NCI-H774 (cell line): ENCODE measurements at places on chromosomes 4 and X.

GRCh38 chr4:172105918-172106317 lies 292.7 kb downstream of the GALNTL6 start:
- no peak for DNase-seq

DNA sequence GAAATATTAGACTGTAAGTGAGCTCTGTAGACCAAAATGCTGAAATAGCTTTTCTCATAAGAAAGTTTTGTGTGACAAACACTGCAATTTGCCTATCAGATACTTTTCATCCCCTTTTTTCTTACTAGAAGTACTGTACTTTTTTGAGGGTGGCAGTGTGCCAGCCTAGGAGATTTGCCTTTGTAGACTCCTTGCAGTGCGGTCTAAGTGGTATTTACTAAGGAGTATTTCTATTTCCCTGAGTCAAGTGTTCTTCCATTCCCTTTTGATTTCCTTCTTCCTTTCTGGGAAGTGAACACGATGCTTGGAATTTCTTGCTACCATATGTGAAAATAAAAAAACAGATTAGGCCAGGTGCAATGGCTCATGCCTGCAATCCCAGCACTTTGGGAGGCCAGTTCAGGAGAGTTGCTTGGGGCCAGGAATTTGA lies 34.6 kb downstream of the PDLIM5 start:
- DNase-seq = no peak

GRCh38 chrX:136228839-136229207 lies 22.4 kb downstream of the MAP7D3 start:
- DNase-seq = no peak

- no peak for DNase-seq
Observed at GRCh38 chrX:122113896-122114295, 1066.5 kb downstream of the GLUD2 start.

DNA sequence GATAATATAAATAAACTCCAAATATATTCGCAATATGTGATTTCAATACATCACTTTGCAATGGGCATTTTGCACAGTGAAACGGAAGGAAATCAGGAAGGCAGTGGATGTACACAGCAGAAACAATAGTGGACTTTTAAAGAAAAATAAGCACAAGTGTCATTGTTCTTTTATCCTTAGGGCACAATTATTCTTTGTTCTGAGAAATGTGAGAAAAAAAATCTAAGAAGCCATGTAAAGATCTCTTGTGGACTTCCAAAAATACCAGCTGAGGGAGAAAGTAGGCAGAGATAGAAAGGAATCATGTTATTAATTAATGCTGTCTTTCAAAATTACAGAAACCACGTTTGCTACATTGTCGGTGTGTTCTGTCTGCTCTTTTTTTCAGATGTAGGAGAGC lies 17.6 kb upstream of the PRRG1 start:
- DNase-seq = no peak

GRCh38 chrX:56762707-56763555 lies 33.9 kb downstream of the NBDY start:
- DNase-seq = no peak

- no peak for DNase-seq
Observed at GRCh38 chr4:149638073-149638472, 177.6 kb downstream of the IQCM start.

GRCh38 chr4:663438-664428 lies 10.3 kb downstream of the ATP5ME start:
- peak; percentile 46 for DNase-seq

DNA sequence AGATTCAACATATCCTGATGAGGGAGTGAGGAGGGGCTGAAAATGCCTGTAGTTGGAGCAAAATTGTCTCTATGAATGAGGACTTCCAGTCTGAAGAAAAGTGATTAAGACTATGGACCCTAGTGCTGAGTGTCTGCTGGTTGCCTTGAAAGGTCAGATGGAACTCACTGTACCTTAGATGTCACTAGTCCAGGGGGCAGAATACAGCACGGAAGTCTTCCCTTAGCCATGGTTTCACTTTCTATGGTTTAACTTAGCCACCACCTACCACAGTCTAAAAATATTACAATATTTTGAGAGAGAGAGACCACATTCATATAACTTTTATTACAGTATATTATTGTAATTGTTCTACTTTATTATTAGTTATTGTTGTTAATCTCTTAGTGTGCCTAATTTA lies 223.1 kb downstream of the FMR1NB start:
- no peak for DNase-seq

- DNase-seq = no peak
Observed at GRCh38 chr4:1471443-1472147, 65.4 kb upstream of the NKX1-1 start.

GRCh38 chrX:18575744-18576143 lies 96.2 kb downstream of the RS1 start:
- DNase-seq = no peak

GRCh38 chr4:125986307-125986706 lies 671.6 kb downstream of the FAT4 start:
- no peak for DNase-seq

GRCh38 chrX:14125462-14125861 lies 95.8 kb upstream of the GEMIN8 start:
- DNase-seq = no peak

GRCh38 chr4:36255577-36255976 lies 11.3 kb upstream of the ARAP2 start:
- no peak for DNase-seq

DNA sequence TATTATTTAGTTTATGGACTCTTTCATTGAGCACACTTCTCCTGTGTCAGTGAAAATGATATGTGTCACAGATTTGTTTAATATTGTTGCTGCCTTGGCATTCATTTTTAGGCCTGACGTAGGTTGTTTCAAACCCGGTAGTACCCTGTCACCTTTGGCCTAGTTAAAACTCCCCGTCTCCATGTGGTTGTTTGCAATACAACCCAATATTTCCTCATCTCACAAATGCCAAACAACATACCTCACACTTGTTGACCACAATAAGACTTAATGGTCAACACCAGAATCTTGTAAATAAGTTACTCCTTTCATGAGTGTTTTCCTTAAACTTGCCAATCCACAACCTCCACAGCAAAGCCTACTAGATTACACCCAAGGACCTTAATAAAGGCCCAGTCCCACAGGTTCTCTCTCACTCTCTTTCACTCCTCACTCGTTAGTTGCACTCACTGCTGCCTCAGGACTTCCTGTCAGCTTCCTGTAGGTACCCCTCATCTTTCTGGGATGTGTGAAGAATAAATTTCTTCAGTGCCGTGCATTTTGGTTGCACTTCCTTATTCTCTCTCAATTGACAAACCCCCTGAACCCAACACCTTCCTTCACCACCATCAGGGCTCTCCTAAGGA lies 31.3 kb downstream of the IL13RA2 start:
- no peak for DNase-seq

DNA sequence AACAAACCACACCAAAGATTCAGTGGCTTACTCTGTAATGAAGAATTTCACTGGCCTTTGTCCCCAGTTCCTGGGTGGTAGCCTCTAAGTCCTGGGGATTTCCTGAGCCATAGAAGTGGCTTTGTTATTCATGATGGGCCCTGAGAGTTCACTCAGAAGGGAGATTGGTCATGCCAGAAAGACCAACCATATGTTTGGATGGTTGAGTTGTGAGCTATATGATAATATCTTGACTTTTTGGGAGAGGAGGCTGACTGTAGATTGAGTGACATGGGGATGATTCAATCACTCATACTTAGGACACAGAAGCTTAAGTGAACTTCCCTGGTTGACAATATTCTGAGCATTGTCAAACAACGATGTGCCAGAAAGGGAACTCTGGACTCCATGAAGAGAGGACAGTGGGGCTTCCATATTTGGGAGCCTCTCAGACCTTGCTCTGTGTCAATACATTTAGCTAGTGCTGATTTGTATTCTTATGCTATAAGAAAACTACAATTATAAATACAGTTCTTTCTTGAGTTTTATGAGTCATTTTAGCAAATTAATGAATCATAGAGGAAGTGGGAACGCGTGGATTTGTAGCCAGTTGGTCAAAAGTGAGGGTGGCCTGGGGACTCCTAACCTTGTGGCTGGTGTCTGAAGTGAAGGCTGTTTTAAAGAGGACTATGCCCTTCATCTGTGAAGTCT lies 392.0 kb downstream of the GBA3 start:
- no peak for DNase-seq

- no peak for DNase-seq
Observed at GRCh38 chrX:148498067-148498466, 2.4 kb upstream of the AFF2 start.

- no peak for DNase-seq
Observed at GRCh38 chrX:23871905-23872546, 35.7 kb downstream of the APOO start.

DNA sequence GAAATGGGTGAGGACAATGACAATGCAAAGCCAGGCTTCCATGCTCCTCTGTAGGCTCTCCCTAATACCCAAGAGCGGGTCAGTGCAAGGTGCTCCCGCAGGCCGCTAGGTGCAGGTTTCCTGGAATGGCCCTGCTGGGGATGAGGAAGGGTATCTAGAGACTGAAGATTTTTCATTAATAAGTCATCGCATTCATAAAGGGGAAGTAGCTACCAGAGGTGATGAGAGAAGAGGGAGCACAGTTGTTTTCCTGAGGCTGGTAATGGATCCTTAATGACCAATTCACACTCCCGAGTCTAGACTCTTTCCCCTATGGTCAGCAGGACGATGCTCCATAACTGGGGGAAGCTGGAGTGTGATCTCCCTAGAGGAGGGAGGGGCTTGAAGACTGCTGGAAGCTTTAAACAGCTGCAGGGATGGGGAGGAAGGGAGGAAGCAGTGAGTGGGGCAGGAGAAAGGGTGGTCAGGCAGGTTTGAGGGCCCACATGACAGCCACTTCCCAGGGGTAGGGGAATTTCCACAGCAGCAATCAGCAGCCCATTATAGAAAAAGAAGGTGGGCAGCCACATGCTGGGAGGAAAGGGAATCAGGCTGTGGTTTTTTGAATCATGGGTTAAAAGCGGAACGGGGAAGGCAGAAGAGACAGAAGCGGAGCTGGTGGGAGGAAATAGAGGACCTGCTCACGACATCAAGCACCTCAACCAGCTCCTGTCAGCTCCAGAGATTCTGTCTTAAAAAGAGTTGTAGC lies 10.2 kb upstream of the ATP6AP2 start:
- no peak for DNase-seq

GRCh38 chrX:17375637-17376430 lies 834 bp downstream of the NHS start:
- DNase-seq = no peak

- no peak for DNase-seq
Observed at GRCh38 chr4:86048426-86048825, 311.4 kb downstream of the MAPK10 start.

GRCh38 chr4:43763029-43763610 lies 685.5 kb downstream of the KCTD8 start:
- DNase-seq = no peak

GRCh38 chr4:88858752-88859151 lies 161.1 kb upstream of the NAP1L5 start:
- no peak for DNase-seq

DNA sequence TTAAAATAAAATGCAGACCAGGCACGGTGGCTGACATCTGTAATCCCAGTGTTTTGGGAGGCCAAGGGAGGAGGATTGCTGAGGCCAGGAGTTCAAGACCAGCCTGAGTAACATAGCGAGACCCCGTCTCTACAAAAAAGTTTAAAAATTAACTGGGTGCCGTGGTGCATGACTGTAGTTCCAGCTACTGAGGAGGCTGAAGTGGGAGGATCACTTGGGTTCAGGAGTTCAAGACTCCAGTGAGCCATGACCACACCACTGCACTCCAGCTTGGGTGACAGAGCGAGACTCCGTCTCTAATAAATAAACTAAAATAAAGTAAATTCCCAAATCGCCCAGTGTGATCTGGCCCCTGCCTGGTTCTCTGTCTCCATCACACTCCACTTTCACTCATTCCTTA lies 43.7 kb downstream of the TENM3 start:
- DNase-seq = no peak

DNA sequence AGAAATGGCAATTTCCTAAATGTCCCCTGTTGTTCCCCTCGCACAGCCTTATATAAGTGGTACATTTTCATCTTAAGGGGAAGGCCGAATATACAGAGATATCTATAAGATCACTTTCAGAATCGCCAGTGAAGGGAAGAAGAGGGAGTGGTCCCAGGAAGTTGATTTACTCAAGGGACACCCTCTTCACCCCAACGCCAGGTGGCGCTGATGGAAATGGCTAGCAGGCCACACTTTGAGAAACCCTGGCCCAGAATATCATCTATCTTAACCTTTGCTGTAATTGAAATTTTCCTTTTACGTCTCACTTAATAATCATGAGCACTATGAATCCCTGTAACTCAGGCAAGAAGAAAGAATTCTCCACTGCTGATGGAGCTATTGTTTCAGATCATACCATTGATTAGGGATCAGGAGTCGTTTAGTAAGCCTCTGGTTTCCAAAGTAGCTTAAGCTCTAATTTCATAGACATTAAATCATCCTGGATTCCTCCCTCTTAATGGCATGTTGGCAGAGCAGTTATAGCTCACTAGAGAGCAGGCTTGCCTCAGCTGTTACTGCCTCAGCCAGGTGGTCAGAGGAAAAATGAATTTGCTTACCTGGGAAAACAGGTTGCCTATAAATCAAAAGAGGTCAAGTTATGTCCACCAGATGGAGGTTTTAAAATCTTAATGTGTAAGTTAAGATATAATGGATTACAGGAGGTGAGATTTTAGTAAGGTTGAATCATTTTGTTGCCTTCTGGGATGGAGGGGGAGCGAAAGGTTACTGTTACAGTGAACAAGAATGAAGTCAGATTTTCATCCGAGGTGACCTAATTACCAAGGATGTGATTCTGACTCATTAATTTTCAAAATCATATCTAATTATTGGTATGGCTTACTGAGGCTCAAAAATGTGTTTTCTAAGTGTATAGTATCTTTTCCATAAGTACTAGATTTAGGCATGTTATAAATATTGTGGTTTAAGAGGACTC lies 941.2 kb upstream of the TENM3 start:
- peak; percentile 77 for DNase-seq

DNA sequence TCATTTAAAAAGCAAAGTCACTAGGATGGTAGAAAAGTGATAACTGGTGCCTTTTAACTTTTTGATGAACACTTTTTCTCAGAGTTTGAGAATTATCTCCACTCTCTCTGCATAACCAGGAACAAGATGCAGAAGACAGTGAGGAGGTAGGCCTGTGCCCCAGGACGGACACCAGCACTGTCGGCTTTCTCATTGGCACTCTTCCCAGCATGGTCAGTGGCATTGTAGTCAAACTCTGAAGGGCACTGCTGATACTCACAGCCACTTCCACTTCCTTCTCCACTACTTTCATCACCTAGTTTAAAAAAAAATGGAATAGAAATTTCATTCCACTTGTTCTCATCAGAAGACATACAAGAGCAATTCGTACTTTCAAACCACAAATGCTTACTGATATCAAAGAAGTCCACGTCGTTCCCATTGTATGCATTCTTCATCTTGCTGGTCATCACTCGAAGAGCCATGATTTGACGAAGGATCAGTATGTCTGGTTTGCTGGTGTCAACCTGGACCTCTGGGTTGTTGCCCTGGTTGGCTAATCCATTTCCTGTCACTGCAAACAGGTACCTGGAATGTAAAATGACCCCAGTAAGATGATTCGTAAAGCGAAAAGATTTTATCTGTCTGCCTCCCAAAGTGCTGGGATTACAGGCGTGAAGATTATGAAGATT lies 84.8 kb upstream of the TFDP3 start:
- no peak for DNase-seq

GRCh38 chr4:36716874-36717273 lies 435.5 kb downstream of the DTHD1 start:
- no peak for DNase-seq

- DNase-seq = no peak
Observed at GRCh38 chr4:139728146-139728545, 62.5 kb downstream of the MGST2 start.

- no peak for DNase-seq
Observed at GRCh38 chr4:56692576-56692975, 11.5 kb upstream of the HOPX start.

- DNase-seq = no peak
Observed at GRCh38 chr4:153223930-153224329, 19.7 kb downstream of the TRIM2 start.
